ENCODE measurements at places on chromosomes 12 and 14.
A peak's percentile ranks its signal among the peaks of the same experiment; 100 is the strongest.

DNA sequence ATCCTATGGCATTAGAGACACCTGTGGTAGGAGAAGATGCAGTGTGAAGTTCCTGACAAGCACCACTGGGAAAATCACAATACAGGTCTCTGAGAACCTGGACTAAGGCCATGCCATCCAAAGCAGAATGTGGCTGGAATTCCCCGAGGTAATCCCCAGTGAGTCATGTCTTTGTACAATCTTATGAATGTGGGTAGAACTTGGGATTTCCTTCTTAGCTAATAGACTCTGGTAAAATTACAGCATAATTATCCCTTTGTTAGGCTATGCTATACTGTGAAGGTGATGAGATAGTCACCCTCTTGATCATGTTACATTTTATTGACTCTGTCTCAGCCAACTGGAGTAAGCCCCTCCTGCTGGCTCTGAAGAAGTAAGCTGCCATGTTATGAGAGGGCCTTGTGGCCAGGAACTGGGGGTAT, 224.3 kb upstream of the DCN start:
- no peak for DNase-seq

DNA sequence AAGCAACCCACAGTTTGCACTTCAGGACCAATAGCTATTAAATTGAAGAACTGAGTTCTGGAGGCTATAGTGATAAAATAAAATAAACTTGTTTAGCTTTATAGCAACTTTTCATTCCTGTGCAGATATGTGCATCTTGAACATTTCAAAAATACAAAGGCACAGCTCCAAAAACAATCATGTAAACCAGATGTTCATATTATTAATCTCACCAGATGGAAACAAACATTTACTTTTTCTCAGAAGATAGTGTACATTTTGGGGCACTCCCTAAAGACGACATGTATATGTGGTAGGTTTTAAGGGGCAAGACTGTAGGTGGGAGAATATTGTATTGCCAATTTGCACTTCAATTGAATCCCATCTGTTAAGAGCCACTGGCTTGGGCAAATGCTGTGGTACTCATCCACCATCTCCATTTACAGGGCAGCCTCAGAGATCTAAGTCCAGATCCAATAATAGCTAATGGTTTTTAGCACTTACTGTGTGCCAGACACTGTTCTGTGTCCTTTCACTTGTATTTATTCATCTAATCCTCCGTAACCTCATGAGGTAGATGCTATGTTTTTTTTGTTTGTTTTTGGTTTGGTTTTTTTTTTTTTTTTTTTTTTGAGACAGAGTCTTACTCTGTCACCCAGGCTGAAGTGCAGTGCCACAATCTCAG, 49.1 kb downstream of the PTGER2 start:
- no peak for DNase-seq

DNA sequence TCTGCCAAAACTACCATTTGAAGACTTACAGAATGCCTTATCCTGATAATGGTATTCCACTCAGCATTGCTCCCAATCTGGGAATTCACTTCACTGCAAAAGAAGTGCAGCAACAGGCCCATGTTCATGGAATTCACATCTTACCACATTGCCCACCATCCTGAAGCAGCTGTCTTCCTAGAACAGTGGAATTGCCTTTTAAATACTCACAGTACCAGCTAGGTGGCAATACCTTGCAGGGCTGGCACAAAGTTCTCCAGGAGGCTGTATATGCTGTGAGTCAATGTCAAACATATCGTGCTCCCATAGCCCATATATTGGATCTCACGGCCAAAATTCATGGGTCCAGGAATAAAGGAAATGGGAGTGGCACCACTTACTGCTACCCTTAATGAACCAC, 83.8 kb upstream of the PLEKHG7 start:
- no peak for DNase-seq

DNA sequence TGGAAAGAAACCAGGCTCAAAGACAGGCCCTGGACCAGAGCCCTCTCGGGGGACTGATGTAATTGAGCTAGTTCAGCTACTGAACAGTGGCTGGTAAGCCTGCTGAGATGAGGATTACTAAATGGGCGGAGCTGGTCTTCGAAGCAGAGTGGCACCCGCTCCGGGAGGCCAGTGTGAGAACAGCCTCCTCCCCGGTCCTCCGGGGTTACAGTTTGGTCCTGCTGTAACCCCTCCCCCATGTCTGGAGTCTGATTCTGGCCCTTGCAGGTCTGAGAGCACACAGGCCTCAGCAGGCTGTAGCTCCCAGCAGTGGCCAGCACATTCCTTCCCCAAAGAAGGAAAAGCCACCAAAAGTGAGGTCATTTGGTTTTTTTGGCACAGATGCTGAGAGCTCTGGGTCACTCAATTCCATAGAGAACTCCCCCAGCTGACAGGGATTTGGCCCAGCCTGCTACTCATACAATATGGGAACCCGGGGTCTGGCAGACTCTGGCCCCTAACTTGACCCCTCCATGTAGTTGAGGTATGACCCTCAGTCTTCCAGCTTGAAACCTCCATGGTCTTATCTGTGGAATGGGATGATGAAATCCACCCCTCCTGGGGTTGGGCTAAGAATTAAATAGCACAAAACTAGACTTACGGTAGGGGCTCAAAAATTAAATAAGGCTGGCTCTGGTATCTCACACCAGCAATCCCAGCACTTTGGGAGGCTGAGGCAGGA, 39.0 kb downstream of the ACTN1 start:
- DNase-seq, result peak; percentile 93

DNA sequence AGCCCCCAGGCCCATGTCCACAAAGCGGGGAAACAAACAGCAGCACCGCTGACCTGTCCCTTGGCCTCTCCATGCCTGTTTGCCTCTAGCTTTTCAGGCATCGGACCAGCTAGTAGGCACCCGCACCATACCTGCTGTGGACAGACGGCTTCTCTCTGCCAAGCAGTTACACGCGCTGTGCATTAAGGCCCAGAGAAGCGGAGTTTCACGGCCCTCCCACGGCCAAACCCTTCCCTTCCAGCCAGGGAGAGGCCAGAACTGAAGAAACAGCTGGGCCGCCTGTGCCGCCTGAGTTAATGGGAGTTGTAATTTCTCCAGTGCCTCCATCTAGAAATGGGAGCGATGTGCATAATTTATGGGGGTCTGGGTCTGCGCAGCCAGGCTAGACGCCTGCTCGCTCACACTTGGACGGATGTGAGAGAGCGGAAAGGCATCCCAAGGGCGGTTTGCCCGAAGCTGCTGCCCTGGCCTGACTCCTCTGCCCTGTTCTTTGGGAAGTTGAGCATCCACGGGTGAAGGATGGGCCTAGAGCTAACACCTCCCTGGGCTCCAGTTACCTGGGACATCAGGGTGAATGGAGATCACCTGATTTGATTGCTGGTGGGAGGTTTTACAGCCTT, 89.7 kb upstream of the BCL11B start:
- no peak for DNase-seq

DNA sequence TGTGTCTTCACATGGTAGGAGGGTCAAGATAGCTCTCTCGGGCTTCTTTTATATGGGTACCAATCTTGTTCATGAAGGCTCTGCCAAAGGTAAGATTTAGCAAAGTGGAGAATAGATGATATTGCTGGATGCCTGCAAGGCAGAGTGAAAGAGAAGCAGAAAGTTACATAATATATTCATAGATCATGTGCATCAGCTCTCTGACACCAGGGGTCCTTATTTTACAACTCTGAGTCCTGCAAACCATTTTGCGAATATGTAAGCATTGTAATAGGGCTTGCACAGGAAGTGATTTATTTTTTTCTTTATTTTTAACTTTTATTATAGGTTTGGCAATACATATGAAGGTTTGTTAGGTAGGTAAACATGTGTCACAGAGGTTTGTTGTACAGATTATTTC, 31.8 kb downstream of the CRADD start:
- DNase-seq, result no peak

DNA sequence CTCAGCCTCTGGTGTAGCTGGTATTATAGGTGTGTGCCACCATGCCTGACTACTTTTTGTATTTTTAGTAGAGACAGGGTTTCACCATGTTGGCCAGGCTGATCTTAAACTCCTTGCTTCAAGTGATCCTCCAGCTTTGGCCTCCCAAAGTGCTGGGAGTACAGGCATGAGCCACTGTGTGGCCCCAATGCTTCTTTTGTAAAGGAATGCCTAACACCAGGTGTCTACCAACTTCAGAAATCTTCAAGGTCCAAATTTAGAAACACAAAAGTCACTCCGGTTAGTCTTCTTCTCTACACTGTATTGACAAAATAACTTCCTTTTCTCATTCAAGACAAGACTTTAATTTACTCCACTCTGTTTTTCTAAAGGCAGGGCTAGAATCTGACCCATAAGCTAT, 188.7 kb downstream of the PRKD1 start:
- DNase-seq, result no peak

GRCh38 chr14:101178184-101179072, 274.9 kb upstream of the RTL1 start:
- no peak for DNase-seq

- DNase-seq, result peak; percentile 84
These were observed 620 bp downstream of the TMTC1 start for GRCh38 chr12:29782871-29783772.
